ENCODE measurements at places on chromosomes 16 and 17. TPM values are rescaled to one million over a fixed set of nuclear protein-coding genes. Genes with fewer than 3 reads are reported as not detected.
A peak's percentile ranks its signal among the peaks of the same experiment; 100 is the strongest.

Gene SEC14L1
- total RNA-seq, result 36.9 TPM

Gene RAMP2
- not detected for total RNA-seq

Gene FADS6
- not detected for total RNA-seq

Gene KRTAP2-4
- total RNA-seq, result not detected

Gene LITAFD
- not detected for total RNA-seq

Gene SULT1A3
- 7.5 TPM for total RNA-seq

Gene CNTNAP4
- total RNA-seq, result 0.14 TPM

Gene MNT
- total RNA-seq, result 5.3 TPM

Gene SPATA22
- not detected for total RNA-seq

Gene SSTR5
- not detected for total RNA-seq

DNA sequence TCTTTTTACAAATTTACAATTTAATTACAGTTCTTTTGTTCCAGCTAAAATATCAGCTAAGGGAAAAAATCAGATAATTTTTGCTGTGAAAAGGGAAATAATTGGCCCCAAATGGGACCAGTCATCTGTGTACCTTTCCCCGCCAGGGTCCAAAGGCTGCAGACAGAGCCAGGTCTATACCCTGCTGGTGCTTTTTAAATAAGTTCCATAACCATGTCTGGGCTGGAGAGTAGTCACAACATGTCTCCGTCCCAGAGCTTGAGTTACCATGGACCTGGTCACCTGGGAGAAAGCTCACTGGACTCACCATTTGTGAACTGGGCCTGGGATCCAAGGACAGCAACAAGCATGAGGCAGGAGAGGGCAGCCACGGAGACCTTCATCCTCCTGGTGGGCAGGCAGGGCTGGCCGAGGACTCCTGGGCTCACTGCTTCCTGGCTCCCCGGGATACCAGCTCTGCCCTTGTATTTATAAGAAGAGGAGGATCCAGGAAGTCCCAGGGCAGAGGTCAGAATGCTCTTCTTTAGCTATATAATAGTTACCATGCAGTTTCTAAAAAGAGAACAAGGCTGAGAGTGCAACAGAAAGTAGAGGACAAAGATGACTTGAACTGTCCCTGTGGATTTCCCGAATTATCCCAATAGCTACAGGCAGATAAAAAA lies at the start of gene CCL15:
Gene CCL15 (minus strand): TSS at position 444 of the 662 bp plus-strand sequence. CDS start 61 bp downstream, at position 383.
- DNase-seq, result no peak

- no peak for DNase-seq
Measured at GRCh38 chr17:15171167-15172047, 93.7 kb downstream of the PMP22 start.

- no peak for DNase-seq
Measured at GRCh38 chr17:69412251-69412671, 2.2 kb upstream of the MAP2K6 start.

DNA sequence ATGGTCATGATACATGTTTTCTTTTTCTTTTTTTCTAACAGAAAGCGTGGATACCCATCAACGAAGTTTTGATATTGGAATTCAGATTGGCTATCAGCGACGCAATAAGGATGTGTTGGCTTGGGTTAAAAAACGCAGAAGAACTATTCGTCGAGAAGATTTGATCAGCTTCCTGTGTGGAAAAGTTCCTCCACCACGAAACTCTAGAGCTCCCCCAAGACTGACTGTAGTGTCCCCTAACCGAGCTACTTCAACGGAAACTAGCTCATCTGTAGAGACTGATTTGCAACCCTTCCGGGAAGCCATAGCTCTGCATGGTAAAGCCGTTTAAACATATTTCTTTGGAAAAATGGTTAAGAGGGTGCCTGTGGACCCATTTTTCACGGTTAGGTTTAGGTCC lies 11.5 kb downstream of the HAPSTR1 start:
- DNase-seq, result no peak

DNA sequence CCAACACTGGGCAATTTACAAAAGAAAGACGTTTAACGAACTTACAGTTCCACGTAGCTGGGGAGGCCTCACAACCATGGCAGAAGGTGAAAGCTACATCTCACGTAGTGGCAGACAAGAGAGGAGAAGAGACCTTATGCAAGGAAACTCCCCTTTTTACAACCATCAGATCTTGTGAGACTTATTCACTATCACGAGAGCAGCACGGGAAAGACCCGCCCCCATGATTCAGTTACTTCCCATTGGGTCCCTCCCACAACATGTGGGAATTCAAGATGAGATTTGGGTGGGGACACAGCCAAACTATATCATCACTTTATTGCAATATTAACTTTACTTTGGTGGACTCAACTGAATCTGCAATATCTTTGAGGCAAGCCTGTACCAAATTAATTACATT lies 11.9 kb upstream of the ENGASE start:
- no peak for DNase-seq

- DNase-seq, result no peak
Measured at GRCh38 chr17:77516902-77517301, 376.1 kb downstream of the SEC14L1 start.

- DNase-seq, result no peak
Measured at GRCh38 chr17:29665481-29665810, 42.7 kb upstream of the CORO6 start.

GRCh38 chr17:81990836-81991683 lies 13.6 kb downstream of the ASPSCR1 start:
- no peak for DNase-seq

- no peak for DNase-seq
Measured at GRCh38 chr17:49698005-49698404, 9.8 kb downstream of the SLC35B1 start.

DNA sequence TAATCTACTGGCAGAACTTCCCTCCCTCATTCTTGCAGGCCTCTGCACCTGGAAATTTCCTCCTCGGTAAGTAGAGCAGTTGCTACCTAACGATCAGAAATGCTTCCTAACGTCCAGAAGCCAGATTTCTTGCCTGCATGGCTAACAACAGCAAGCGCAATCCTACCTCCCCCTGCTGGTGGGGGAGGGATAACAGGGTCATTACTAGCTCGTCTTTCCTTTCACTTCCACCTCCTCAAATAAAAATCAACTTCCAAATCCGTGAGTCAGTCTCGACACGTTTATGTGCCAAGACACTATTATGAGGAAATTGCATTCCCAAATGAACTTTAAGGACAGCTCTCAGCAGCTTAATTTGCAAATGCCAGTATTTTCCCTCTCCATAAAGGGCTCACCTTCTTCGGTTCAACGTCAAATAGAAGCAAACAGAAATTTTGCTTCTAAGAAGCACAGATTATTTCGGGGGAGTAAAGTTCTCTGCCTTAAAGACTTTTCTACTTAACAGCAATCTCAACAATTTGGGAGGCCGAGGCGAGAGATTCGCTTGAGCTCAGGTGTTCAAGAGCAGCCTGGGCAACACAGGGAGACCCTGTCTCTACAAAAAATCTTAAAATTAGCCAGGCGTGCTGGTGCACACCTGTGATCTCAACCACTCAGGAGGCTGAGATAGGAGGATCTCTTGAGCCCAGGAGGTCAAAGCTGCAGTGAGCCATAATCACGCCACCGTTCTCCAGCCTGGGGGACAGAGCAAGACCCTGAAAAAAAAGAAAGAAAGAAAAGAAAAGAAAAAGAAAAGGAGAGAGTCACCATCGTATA lies 188.6 kb upstream of the PSMD7 start:
- DNase-seq, result peak; percentile 46

DNA sequence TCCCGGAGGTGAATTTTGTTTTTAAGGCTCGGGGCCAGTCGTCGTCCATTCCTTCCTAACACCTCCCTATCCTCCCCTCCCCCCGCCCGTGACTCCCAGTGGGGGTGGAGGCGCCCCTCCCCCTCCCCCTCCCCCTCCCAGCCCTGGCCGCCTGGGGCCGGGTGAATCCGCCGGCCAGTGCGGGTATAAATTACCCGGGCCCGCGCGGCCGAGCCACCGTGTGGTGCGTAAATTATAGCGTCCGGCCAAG lies 2.0 kb upstream of the GSE1 start:
- DNase-seq, result no peak

- no peak for DNase-seq
Measured at GRCh38 chr16:61829631-61830030, 206.6 kb downstream of the CDH8 start.

DNA sequence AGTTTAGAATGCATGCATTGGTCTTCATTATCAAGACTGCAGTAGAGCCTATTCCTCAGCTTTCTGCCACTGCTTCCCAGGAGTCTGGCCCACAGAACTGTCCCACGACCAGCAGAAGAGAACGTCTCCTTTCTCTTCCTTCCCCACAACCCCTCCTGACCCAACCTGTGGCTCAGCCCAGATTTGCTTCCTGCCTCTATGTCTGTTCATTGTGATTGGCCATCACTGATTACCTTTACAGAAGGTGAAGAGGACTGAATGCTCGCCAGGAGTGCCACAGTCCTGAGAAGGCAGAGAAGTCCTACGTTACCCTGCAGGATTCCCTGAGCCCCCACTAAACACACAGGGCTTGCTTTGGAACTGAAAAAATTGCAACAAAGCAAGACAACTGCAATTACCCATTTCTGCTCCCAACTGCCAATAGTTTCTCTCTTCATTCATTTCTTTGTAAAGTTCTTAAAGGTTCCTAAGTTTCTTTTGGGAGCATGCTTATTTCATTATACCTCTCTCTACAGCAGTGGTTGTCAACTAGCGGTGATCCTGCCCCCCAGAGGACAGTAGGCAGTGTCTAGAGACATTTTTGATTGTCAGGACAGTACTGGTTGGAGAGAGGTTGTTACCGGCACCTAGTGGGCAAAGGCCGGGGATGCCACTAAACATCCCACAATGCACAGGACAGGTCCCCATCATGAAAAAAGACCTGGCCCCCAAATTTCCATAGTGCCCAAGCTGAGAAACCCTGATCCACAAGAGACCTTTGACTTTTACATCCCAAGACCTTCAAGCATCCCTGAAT lies 4.5 kb upstream of the NAT9 start:
- DNase-seq, result no peak

GRCh38 chr17:57870283-57870635 lies 20.4 kb upstream of the MRPS23 start:
- no peak for DNase-seq

DNA sequence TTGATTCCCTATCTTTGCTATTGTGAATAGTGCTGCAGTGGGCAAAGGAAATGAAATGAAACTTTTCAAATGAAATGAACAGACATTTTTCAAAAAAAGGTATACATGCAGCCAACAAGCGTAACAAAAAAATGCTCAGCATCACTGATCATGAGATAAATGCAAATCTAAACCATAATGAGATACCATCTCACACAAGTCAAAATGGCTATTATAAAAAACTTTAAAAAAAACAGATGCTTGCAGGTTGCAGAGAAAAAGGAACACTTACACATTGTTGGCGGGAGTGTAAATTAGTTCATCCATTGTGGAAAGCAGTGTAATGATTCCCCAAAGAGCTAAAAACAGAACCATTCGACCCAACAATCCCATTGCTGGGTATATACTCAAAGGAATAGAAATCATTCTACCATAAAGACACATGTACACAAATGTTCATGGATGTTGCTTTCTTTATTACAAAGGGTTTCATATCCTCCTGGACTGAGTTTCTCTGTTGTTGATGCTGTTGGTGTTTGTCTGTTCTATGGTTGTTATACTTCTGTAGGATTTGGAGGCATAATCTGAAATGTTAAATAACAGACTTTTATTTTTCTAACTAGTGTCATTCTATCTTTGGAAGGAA lies 99.3 kb upstream of the SOX9 start:
- DNase-seq, result no peak

GRCh38 chr17:278055-278675 lies 74.4 kb downstream of the RPH3AL start:
- no peak for DNase-seq

GRCh38 chr16:14109077-14109775 lies 38.1 kb downstream of the MRTFB start:
- DNase-seq, result no peak

GRCh38 chr16:81937305-81938038 lies 73.8 kb downstream of the SDR42E1 start:
- peak; percentile 63 for DNase-seq

GRCh38 chr17:78380370-78380769 lies 1.9 kb downstream of the PGS1 start:
- DNase-seq, result no peak

- DNase-seq, result no peak
Measured at GRCh38 chr17:55641676-55642081, 81.0 kb downstream of the TMEM100 start.

GRCh38 chr17:46026166-46027047 lies 27.4 kb downstream of the STH start:
- DNase-seq, result no peak
